C1 segment of cervical spinal cord (tissue), 14 donors: ENCODE measurements at places on chromosomes 3 and 15.

DNA sequence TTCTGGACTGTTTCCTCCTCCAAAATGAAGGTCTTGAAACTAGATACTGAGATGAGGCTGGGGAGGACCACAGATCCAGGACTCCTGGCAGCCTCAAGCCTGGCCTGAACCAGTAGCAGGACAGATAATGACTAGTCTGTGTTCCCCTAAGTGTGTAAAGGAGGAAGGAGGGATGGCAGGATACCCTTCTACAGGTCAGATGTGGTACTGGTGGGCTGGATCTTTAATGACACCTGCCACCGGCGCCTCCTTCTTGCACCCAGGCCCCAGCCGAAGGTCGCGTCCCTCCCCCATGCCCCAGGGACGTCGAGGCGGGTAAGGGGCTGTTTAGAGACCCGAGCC, 556 bp downstream of the USP19 start:
- DNase-seq, result no peak

- DNase-seq, result no peak
These were observed 5.8 kb downstream of the ZNF80 start for GRCh38 chr3:114231616-114232015.

GRCh38 chr3:142028243-142028777, 121.0 kb downstream of the TFDP2 start:
- no peak for DNase-seq

GRCh38 chr3:67384760-67385397, 269.5 kb downstream of the SUCLG2 start:
- DNase-seq, result no peak
